ENCODE measurements at places on chromosomes 7 and 10. TPM values are rescaled to one million over a fixed set of nuclear protein-coding genes. Genes with fewer than 3 reads are reported as not detected.

DNA sequence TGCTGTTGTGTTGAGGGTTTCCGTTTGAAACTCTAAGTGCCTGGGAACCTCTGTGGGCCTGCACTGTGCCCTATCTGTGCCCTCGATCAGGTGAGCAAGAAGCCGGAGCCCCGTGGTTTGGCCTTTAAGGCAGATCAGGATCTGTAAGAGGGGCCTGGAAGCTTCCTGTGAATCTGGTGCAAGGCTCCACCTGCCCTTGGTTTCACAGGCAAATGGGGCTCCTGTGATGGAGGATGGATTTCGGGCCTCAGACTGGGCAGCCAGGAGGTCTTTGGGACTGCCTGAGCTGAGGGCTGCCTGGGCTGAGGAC lies 21.6 kb downstream of the SCART1 start:
- no peak for DNase-seq

DNA sequence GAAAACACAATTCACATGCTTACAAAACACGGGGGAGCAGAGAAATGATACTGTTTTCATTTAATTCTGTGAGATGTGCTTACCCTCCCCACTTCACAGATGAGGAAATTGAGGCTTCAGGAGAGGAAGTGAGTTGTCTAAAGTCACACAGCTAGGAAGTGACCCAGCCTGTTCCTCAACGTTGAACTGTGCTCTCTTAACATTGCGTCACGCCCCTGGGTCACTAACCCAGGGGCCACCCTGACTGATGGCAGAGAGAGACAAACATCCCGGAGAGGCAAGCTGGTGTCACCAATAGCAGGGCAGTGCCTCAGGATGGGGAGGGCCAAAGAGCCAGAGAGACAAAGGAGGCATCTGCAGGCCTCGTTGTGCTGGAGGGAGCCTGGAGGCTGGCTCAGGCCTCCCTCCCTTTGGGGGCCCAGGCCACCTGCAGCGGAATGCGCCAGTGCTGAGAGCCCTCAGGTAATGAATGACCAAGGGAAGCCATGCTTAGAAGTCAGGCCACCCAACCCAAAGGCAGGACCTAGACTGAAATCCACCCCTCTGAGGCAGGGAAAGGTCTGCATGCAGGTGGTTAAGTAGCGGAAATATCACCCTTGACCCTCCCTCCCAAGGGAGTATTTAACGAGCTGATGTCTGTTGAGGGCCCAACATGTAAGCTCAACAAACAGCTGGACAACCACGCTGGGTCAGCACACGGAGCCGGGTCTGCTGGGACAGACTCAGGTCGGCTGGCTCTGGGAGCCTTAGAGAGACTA lies 81.3 kb downstream of the C10orf105 start:
- peak; percentile 24 for DNase-seq

DNA sequence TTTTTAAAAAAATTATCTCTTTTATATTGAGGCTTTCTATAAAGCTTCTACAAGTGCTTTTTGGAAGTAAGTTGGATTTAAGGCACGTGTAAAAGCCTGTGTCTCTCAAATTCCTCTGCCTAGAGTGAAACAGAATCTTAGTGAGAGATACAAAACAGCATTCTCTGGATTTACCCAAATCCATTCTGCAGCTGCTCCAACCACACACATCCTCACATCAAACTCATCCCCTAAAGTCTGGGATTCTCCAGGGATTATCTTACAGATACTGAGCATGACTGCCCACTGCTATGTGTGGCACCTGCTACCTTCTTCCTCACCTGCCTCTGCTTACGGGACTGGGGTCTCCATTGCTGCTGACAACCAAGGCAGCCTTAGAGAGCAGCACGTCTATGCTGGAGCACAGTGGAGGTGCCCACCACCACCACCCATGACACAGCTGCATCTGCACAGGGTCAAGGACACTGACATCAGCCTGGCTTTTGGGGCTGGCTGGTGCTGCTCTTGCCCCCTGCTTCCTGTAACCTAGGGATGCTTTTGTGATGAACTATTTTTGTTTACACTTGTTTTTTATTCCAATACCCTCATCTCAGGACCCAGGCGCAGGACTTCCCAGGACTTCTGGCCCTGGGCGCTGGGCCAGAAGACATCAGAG lies 139.2 kb upstream of the NAMPT start:
- no peak for DNase-seq

The PAX4 gene
- not detected for total RNA-seq

- no peak for DNase-seq
Observed at GRCh38 chr7:2200584-2200980, 32.2 kb downstream of the MAD1L1 start.

The OR13A1 gene
- total RNA-seq, result 2.3 TPM

The GRID2IP gene
- total RNA-seq, result 1.7 TPM

GRCh38 chr7:38855867-38856266 lies 53.1 kb downstream of the VPS41 start:
- no peak for DNase-seq

The NKX2-3 gene
- total RNA-seq, result not detected

DNA sequence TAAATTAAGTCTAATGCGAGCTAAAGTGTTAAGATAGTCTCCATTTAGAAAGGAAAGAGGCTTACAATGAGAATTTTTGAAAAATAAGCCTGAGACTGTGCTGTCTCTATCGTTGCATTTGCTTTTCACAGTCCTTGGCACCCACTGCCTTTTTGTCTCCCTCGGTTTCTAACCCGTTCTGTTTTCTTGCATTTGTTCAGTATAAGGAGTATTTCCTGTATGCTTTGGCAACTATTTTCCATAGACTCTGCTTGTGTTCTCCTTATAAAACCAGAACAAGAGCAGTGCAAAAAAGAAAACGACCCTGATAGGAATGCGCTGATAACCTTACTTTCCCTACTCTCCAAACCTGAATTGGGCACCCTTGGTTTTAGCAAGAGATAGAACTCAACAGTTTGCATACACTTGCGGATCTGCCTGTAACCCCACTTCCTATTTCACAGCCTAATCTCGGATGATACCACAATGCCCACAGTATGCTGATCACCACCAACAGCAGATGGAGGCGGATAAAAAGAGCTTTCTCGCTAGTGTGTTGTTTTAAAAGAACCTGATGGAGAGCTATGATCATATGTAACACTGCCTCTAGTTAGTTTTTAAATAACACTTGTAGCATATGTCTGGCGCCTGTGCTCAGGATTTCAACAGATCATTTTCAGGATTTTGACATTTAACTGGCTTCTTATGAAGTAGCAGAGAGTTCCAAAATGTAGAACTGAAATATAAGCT lies 1.6 kb upstream of the ARHGAP12 start:
- DNase-seq, result peak; percentile 66

The TMEM225B gene
- 1.6 TPM for total RNA-seq

All from B cell (primary cell).